Stimulated activated CD8-positive, alpha-beta memory T cell treated with anti-CD3 and anti-CD28 coated beads, Interleukin-2, amount 100 ng/mL, for 1 hour (primary cell): ENCODE measurements at places on chromosomes 7 and 10.
A peak's percentile ranks its signal among the peaks of the same experiment; 100 is the strongest.

DNA sequence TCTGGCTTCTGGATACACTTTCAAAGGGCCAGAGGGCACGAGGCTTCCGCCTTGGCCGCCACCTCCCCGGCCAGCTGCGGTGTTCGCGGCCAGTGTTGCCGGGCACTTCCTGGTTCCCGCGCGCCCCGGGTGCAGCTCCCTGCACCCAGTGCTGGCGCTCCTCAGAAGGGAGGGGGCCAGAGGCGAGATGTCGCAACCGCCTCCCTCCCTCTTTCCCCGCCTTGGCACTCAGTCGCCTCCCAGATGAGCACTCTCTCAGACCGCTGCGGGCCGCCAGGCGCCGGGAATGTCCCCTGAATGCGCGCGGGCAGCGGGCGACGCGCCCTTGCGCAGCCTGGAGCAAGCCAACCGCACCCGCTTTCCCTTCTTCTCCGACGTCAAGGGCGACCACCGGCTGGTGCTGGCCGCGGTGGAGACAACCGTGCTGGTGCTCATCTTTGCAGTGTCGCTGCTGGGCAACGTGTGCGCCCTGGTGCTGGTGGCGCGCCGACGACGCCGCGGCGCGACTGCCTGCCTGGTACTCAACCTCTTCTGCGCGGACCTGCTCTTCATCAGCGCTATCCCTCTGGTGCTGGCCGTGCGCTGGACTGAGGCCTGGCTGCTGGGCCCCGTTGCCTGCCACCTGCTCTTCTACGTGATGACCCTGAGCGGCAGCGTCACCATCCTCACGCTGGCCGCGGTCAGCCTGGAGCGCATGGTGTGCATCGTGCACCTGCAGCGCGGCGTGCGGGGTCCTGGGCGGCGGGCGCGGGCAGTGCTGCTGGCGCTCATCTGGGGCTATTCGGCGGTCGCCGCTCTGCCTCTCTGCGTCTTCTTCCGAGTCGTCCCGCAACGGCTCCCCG lies at the start of gene FFAR4:
Gene FFAR4, plus strand, starts transcription at position 231 of the 842 bp plus-strand sequence. Its CDS starts 56 bp downstream, at position 287.
- DNase-seq, result no peak

DNA sequence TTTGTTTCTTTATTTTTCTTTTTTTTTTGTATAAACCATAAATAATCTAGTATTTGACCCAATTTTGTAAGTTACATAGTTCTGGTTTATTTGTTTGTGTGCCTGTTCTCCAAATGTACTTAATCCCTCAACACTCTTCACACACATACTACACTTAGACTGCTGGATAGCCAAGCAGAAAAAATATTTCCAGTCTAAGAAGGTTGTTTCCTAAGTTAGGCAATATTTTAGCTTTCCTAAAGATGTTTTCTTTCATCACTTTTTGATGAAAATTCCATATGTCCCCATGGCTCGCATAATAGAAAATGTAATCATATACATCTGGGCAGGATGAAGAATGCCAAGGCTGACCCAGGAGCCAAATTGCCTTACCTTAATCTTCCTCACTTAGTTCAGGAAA lies 105.3 kb downstream of the PPP1R3A start:
- no peak for DNase-seq

DNA sequence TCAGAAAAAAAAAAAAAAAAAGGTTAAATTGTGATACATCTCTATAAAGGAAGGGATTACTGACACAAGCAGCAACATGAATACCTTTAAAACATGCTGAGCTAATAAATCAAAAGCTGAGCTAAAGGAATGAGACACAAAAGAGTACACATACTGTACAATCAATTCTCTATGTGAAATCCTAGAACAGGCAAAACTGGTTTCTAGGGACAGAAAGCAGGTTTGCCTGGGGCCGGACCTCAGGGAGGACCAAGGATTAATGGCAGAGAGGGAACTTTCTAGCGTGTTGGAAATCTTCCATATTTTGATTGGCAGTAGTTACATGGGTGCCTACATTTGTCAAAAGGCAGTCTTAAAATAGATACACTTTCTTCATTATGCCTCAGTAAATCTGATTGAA lies 52.5 kb downstream of the KLRG2 start:
- DNase-seq, result no peak

DNA sequence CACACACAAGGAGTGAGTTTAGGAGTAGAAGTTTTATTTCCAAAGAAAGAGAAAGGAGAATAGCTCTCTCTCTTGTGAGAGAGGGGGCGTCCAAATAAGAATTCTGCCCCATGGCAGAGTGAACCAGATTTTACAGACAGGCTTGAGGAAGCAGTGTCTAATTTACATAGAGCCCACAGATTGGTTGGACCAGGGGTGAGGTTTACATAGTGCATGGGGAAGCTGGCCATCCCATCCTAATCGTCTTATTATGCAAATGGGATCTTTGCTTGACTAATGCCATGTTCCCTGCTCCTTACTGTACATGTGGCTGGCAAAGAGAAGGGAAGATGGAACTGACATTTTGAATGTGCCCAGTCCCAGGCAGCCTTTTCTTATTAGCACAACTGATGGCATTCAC lies 60.0 kb upstream of the ACSM6 start:
- no peak for DNase-seq

DNA sequence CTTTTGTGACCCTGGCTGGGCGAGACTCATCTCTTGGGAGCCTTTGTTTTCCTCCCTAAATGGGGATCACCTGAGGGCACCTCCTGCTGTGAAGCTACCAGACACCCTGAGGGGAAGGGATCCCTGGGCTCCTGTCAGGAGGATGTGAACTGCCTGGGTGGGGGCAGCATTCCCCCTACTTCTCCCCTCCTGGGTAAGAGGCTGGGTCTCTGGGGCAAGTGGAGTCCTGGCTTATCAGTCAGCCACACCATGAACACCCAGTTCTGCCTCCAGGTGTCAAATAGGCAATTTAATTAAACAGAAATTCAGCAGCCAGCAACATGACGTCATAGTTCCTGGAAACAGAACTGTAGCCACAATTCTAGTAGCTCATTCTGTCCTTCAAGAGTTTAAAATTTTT lies 97.7 kb upstream of the RET start:
- DNase-seq, result no peak

GRCh38 chr10:8800426-8800825 lies 745.9 kb downstream of the GATA3 start:
- DNase-seq, result no peak

DNA sequence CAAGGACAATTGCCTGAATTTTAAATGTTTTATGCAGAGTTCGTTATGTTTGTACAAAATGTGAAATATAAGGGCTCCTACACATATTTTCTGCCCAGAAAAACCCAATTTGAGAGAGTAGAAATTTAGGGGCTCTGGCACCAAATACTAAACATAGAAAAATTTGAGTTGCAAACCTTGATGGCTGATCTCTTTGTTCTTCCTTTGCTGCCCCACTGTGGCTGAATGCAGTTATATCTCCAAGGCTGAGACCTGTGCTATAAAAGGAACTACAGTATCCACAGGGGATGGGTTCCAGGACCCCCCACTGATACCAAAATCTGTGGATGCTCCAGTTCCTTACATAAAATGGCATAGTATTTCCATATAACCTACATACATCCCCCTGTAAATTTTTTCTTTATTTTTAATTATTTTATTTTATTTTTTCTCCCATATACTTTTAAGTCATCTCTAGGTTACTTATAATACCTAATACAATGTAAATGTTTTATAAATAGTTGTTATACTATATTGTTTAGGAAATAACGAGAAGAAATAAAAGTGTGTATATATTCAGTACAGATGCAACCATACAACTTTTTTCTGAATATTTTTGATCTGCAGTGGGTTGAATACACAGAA lies 22.5 kb downstream of the CFAP43 start:
- no peak for DNase-seq

DNA sequence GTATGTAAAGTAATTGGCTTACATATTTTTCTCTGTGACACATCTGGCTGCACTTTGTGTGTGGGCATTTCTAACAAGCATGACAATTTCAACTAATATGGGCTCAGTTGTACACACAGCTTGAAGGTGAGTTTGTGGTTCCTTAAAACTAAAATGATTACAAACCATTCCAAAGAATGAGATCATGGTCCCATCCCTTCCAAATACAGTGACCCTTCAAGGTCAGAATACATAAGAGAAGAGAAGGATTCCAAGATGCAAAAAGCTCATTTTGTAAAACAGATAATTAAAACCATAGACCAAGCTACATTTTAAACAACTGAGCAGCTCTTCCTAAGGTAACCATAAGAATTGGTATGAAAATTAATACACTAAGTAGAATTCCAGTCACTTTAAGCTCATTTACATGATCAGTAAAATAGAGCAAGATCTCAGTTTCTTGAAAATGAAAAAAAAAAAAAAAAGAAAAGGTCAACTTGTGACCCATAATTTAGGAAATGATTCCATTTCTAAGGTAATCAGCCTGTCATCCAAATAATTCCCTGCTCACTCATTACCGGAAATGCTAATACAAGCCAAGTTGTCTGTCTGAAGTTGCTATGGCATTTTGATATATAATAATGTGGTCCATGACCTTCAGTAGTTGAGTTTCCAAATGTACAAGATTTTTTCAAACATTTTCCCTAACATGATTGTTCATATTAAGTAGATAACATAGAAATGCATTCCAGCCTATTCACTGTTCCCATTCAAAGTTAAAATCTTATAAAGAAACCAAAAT lies 688.5 kb downstream of the PARD3 start:
- DNase-seq, result no peak

DNA sequence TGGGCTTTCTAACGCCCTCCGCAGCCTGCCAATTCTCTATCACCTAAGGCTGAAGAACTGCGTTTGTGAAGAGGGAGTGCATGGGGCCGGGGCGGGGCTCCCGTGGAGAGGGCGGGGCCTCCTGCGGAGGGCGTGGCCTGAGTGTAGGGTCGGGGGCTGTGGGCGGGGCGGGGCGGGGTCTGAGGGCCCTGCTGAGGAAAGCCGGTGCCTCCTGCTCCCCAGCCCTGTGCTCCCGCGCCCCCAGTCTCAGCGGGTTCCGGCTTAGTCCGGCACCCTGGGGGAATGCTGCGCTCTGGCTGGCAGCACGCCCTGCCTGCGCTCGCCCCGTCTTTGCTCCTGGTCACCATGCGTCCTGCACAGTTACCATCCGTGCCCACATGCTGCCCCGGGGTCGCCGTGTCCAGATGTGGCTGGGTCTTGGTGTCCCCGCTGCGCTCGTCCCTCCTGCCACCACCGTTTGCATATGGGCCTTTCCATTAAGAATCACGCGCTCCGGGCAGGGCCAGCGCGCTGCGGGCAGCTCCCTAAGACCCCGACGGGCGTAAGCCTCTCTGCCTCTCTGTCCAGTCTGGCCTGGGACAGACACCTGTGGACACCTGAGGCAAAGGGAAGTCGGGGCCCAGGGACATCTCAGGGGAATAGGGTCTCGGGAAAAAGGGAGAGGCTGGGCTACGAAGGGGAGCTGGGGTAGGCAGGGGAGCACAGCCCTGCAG lies 144.0 kb upstream of the RET start:
- peak; percentile 16 for DNase-seq

- DNase-seq, result no peak
These were observed 130.1 kb upstream of the LRRN3 start for GRCh38 chr7:110960811-110961210.

DNA sequence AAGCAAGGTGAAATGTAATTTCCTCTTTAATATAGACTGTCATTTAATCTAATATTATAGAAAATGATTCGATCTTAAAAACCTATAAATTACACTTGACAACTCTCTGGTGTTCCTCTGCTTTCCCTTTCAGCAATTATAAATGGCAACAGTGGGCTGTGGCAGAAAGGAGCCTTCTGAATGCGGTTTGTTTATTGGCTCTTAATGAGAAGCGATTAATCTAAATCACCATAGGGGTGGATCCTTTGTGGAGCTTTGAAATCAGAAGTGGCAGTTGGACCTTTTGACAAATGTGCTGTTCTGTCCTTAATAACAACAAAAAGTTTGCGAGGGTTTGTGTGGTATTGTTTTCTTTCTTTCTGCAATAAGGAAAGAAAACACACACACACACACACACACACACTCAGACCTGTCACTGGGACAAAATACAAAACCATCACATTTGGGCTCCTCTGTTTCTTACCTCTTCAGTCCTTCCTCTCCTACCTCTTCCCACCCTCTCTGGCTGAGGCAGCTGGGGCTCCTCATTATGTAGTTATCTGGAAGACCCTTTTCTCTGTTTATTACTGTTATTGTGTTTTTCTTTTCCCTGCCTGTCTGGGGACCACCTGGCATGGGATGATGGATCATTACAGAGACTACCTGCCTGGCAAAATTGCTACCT lies 316.2 kb downstream of the SORCS3 start:
- DNase-seq, result no peak

DNA sequence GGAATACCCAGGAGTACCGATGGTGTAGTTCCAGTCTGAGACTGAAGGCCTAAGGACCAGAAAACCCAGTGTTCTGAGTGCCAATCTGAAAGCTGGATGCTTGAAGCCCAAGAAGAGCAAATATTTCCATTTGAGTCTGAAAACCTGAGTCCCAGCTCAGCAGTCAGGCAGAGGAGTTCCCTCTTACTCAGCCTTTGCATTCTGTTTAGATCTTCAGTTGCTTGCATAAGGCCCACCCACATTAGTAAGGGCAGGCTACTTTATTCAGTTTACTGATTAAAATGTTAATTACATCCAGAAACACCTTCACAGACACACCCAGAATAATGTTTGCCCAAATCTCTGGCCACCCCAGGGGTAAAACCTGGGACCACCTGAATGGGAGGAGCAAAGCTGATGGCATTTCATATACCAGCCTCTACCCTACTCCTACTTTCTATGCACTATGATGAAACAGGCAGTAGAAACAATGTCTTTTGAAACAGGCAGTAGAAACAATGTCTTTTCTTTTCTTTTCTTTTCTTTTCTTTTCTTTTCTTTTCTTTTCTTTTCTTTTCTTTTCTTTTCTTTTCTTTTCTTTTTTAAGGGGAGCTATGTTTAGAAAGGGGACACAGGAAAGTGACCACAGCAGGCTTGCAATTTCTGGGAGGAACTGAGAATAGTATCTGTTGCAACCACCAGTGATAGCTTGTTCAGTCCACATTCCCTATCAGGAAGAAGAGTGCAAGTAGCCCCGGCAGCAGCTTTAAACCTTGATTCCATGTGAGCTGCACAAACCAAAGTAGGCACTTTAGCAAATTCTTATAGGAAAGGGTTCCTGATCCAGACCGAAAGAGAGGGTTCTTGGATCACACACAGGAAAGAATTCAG lies 30.6 kb downstream of the FAM237B start:
- no peak for DNase-seq

DNA sequence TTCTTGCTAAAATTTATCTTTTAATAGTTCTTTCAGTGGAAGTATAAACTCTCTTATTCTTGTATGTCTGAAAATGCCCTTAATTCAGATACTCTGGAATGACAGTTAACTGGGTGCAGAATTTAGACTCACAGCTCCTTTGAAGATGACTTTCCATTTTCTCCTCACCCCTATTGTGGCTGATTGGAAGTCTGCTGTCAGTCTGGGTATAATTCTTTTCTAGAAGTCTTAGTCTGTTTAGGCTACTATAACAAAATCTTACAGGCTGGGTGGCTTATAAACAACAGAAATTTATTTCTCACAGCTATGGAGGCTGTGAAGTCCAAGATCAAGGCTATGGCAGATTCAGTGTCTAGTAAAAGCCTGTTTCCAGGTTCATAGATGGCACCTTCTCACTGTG lies 145.2 kb upstream of the GDF10 start:
- DNase-seq, result no peak

GRCh38 chr10:26335574-26336093 lies 102.5 kb upstream of the APBB1IP start:
- no peak for DNase-seq

- no peak for DNase-seq
These were observed 105.8 kb downstream of the ARHGAP21 start for GRCh38 chr10:24617771-24618396.
